SK-N-MC (cell line): ENCODE measurements at places on chromosomes 1 and 21.

GRCh38 chr21:33067457-33067856, 2.5 kb upstream of the OLIG1 start:
- no peak for DNase-seq

- no peak for DNase-seq
Observed at GRCh38 chr1:46302641-46303037, 777 bp downstream of the LRRC41 start.

DNA sequence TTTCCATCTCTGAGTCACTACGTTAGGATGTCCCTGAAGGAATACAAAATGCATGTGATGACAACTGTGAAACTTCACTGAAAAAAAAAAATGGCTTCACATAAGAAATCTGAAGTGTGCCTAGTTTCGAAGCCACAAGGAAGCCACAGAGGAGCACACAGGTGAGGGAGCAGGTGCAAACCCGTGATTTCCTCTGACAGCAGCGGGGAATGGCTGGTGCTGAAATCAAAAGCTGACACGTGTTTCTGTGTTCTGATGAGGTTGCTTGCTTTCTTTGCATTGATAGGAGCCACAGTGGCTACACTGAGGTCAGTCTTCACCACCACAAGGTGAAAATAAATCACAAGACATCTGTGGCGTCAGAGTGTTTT, 105.7 kb upstream of the TLR5 start:
- DNase-seq: no peak

- no peak for DNase-seq
Observed at GRCh38 chr1:242030071-242030470, 31.2 kb upstream of the MAP1LC3C start.

- DNase-seq: no peak
Observed at GRCh38 chr1:145690587-145691558, 16.3 kb downstream of the PDZK1 start.

GRCh38 chr21:41972511-41973205, 18.8 kb upstream of the C2CD2 start:
- no peak for DNase-seq

DNA sequence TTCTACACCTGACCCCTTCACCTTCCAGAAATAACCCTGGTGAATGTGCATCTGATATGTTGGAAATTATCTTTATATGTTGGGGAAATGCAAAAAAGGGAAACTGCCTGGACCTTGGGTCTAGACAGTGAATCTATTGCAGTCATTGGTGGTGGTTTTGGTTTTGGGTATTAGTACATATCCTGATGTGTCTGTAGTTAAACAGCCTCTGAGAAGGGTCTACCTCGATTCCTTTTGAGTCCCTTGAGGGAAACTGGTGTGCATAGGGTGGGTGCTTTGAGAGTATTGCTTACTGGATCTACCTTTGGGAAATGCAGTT, 127.3 kb upstream of the KIAA0040 start:
- DNase-seq: no peak

DNA sequence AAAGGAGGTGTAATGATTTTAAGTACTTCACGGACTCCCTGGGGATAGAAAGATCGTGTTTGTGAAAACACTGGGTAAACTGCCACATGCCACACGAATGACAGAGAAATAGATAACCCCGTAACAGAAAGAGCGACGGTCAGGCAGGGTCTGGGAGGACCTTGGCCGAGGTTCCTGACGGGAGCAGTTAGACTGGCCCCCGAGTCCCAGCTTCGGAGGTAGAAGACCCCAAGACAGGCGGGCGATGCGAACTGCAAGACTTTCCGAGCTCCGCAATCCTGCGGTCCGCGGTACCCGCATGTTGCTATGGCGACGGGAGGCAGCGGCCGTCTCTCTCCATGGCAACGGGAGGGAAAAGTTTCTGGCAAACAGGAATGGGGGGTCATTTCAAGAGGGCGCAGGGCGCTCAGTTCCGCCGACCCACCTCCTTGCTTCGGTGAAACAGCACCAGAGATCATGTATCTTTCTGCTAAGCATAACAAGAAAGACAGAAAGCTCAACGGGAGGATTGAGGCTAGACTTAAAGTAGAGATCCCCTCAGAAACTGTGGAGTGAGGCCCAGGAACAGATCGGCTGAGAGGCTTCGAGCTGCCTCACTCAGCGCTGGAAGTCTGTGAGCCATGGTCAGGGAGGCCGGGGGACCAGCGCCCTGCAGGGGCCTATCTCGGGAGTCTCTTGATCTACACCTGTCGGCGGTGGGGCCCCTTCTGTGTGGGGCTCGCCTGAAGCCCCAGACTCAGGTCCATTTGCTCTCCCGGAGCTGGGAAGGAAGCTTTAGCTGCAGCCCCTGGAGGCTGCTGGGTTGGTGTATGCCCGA, 685 bp upstream of the SYT6 start:
- no peak for DNase-seq

DNA sequence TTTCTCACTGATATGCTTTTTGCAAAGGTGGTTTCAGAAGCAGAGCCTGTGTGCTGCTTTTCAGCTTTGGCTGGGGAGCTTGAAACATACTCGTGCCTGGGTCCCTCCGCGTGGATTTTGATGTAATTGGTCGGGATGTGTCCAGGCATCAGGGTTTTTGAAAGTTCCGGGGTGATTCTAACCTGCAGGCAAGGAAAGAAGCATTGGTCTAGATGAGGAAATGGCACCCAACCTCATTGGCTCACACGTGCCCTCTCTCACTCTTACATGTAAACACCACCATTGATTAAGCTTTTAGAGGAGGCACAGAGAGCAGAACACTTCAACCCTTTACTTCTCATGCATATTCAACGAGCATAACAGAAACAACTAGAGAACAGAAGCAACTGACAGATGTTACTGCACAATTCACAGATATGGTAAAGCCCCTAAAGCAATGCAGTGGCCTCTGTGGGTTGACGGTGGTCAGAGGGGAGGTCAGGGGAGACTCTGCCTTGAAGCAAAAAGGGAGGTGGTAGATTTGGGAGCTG, 112.1 kb downstream of the TLR5 start:
- DNase-seq: no peak

- no peak for DNase-seq
Observed at GRCh38 chr1:205983925-205984725, 19.1 kb downstream of the RAB7B start.

DNA sequence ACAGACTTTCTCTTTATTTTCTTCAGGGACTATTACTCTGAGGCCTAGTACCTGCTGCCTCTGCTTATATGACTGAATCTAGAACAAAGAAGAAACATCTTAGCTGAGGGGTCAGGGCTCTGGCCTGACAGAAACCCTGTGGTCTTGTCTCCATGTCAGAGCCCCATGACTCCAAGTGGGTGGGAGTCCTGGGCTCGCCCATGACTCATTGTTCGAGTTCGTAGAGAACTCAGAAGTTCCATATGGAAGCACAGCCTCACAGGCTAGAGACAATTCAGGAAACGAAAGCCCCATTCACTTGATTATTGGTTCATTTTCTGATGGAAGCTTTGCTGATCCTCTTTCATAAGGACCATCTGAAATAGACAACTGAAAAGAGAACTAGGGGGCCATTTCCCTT, 73.2 kb downstream of the CD58 start:
- DNase-seq: no peak

GRCh38 chr1:25666460-25666859, 49.9 kb downstream of the MAN1C1 start:
- DNase-seq: no peak

DNA sequence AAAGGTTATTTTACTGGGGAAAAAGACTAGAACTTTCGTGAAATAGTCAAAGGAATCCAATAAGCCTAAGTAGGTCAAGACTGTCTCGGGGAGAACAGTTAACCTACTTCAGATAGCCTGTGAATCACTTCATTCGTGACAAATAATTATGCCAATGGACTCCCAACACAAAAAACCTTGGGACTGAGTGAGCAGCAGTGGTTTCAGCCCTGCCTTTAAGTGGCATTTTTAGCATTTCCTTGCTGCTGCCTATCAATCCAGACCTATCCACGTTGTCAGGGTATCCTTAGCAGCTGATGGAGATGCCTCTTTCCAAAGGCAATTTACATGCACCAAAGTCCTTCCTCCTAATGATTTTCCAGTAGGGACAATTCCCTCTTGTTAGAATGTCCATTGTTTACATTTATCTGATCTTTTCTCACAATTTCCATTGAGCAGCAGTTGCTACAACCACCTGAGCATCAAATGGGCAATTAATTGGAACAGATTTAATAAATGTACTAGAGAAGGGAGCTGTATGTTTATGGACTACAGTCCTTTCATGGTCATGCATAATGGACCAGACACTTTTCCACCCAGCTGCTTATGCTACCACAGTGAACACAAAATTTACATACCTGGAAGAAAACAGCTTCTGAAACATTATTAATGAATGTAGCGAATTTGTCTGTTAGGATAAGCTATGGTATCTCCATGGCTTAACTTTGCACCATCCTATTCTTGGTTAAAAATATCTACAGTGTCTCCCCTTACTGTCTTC, 75.8 kb downstream of the TM2D1 start:
- DNase-seq: no peak
